ENCODE measurements at places on chromosomes 5 and 9.

- no peak for DNase-seq
Measured at GRCh38 chr5:147734894-147735293, 47.6 kb downstream of the JAKMIP2 start.

DNA sequence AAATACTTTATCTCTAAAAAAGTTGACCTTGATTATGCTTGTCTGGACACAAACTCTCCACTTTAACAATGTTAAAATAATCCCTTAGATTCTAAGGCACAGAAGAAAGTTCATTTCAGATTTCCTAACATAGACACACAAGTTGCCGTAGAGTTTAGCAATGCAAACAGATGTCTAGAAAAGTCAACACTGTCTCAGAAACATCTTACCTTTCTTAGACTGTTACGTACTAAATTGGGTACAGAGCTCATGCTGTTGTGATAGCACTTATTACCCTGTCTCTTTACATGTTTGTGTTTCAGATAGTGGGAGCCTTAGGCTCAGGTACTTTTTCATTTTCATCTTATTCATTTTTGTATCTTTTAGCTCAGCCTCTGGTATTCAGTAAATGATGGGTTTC lies 52.0 kb downstream of the C5 start:
- no peak for DNase-seq

DNA sequence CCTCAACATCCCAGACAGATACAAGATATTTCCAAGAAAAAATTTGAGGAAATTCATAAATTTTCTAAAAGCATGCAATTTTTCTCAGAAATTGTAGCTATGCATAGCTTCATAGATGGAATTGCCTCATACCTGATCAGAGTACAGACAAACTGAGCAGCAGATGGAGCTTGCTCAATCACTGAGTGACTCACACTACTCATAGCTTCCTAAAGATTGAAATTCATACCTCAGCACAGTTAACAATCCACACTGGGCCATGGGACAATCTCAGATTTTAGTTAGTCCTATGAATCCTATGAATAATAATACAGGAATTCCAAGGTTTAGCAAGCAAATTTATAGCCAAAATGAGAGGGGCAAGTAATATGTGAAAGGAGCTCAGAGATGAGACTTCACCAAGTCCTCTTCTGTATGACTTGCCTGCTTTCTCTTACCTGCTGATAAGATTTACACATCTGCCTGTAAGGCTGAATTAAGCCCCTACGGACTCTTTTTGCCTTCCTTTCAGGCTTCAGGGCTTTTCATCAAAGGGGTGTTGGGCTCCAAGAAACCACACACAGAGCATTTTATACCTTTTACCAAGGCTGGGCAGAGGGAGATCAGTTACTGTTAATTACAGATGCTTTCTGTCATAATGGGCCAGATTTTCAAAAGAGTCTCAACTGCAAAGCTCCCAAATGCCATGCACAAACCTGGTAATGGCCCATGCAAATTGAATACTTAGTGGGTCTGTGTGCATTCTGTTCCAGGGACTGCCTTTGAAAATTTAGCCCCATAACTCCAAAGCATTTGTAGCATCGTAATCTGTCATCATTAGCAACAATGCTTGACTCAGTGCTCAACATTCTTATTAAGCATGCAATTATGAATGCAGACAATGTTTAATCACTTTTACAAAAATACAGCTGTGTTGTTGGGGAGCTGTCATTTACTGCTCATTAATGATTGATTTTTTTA lies 439.3 kb downstream of the DTWD2 start:
- DNase-seq: no peak

- DNase-seq: no peak
Measured at GRCh38 chr9:85339338-85339737, 402.4 kb downstream of the AGTPBP1 start.
